Endothelial cell of umbilical vein (primary cell): ENCODE measurements at places on chromosomes 5 and 9. TPM values are rescaled to one million over a fixed set of nuclear protein-coding genes. Genes with fewer than 3 reads are reported as not detected.
A peak's percentile ranks its signal among the peaks of the same experiment; 100 is the strongest.

DNA sequence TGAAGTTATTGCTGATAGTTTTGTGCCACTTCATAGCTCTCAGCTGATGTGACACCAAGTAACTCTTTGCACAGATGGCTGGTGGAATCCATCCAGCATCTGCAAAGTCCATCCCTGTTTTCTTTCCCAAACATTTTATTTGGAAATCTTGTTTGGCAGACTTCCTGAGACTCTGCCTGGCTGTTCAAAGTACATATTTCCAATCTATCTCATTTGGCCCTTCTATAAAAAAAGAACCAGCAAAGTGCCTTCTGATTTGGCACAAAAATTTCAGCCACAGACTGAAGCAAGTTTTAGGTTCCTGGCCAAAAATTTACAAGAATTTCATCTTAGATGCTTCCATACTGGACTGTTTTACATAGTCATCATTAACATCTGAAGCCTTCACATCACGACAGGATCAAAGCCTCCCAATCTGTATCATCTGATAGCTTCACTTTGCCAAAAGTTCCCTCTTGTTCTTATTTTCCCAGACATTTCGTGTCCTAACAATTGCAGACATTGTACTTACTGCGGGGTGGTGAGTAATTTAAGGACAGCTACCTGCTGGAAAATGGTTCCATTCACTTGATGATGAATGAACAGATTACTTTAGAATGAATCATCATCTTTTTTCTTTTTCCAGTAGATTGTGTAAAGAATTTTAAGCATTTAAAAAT is 377.3 kb downstream of the KIAA0825 start:
- DNase-seq: no peak

DNA sequence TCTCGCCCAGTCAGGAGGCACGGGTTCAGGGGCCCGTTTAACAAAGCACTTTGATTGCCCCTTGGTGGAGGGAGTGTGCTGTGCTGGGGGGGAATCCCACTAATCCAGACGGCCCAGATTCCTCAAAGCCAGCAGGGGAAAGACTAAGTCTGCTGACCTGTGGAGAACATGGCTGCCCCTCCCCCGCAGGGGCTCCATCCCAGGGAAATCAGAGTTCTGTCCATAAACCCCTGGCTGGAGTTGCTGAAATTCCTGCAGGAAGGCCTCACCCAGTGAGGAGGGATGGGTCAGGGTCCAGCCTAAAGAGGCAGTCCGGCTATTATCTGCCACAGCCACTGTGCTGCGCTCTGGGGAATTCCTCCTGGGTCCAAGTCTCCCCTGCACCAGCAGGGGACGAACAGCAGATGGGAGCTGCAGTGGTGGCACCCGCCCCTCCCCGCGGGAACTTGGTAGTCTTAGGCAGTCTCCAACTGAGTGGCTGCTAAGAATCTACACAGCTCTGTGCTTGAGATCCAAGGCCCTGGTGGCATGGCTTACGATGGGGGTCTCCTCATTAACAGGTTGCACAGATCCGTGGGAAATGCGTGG is 174.0 kb upstream of the DAB2 start:
- no peak for DNase-seq

Gene ATP10B
- not detected in 2 replicates for total RNA-seq

- peak; percentile 47 for DNase-seq
Measured at GRCh38 chr5:181217111-181217802, 5.8 kb upstream of the TRIM41 start.

Gene ORM1
- total RNA-seq: not detected in 2 replicates

Gene FXN
- 17.1 and 21.2 TPM in 2 replicates for total RNA-seq

Gene SAXO1
- total RNA-seq: not detected in 2 replicates

GRCh38 chr9:89528131-89528530 is 30.2 kb upstream of the SEMA4D start:
- DNase-seq: no peak

GRCh38 chr5:78527054-78527859 is 121.3 kb downstream of the LHFPL2 start:
- DNase-seq: peak; percentile 99

GRCh38 chr9:93288891-93289883 is 105.2 kb downstream of the WNK2 start:
- DNase-seq: no peak

Gene PTGER4
- total RNA-seq: 22.5 and 23.6 TPM in 2 replicates

Gene FASTKD3
- total RNA-seq: 8.7 and 9.6 TPM in 2 replicates

Gene CYLC2
- not detected in 2 replicates for total RNA-seq

DNA sequence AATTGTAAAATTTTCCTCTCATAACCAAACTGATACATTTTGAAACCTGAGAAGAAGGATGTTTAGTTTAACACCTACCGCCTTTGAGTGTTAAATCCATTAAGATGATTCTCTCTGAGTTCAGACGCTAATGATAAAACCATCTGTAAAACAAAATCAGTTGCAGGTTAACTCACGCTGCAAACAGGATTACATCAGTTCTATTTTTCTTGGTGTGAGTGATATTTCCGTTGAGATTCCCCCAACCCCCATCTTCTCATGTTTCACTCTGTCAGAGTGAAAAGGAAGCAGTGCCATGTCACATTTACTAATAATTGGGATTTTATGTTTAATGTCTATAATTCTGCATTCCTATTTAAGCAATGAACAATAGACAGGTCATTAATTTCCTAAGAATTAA is 146.5 kb downstream of the FANCC start:
- peak; percentile 84 for DNase-seq

- no peak for DNase-seq
Measured at GRCh38 chr9:70049236-70049635, 5.6 kb downstream of the MAMDC2 start.

GRCh38 chr9:16121601-16122286 is 568.9 kb downstream of the CCDC171 start:
- DNase-seq: no peak

- peak; percentile 84 for DNase-seq
Measured at GRCh38 chr5:95960667-95961616, 709 bp downstream of the ELL2 start.

- DNase-seq: no peak
Measured at GRCh38 chr5:102918986-102919610, 164.0 kb downstream of the PAM start.

Gene IL7R
- total RNA-seq: 1.2 TPM in 2 replicates

GRCh38 chr9:104682642-104683041 is 11.7 kb upstream of the OR13D1 start:
- DNase-seq: peak; percentile 60

- peak; percentile 57 for DNase-seq
Measured at GRCh38 chr5:120388016-120388781, 75.9 kb upstream of the PRR16 start.

DNA sequence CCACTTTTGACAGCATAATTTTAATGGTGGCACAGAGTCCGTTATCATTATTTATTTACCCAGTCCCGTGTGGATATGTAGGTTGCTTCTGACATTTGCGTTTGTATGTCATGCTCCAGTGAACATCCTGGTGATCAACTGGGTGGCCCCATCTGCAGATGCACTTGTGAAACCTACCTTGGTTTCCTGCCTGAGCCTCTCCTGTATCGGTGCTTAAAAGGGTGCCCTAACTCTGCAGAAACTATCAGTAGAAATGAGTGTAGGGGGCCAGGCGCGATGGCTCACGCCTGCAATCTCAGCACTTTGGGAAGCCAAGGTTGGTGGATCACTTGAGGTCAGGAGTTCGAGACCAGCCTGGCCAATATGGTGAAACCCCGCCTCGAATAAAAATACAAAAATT is 92.1 kb upstream of the IER5L start:
- no peak for DNase-seq

Gene GRXCR2
- not detected in 2 replicates for total RNA-seq

Gene CNTRL
- 21.8 and 22.0 TPM in 2 replicates for total RNA-seq

DNA sequence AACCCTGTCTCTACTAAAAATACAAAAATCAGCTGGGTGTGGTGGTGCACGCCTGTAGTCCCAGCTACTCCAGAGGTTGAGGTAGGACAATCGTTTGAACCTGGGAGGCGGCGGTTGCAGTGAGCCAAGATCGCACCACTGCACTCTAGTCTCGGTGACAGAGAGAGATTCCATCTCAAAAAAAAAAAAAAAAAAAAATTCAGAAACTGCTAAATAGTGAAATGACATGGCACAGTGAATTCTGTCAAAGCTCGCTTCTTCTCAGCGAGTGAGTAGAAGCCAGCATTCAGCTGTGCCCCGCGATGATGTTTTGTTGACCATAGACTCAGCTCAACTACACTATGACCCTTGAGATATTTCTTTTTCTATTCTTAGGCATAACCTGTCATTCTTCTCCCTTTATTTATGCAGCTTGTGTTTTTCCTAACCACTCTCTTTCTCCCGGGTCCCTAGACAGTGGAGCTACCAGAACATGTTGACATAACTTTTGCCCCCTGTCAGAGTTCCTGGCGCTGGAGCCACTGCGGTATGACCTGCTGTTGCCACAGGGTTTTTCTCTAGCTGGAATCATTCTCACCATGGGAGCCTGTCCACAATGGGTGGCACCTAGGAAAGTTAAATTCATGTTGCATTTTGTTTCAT is 13.5 kb upstream of the IQGAP2 start:
- DNase-seq: no peak

Gene LRRC19
- total RNA-seq: not detected in 2 replicates

DNA sequence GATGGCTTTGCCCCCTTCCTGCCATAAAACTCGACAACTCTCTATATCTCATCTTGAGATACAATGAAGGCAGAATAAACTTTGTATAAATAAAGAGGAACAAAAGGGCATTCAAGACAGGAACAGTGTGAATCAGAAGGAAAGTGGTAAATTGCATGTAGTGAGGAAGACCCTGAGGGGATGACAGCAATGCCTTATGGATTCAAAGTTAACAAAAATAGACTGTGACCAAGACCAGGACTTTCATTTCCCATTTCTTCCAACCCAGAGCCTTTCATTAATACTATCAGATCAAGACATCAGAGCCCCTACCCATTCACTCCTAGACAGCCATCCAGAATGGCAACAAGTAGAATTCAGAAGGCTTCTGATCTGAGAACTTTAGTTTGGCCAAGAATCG is 46.4 kb upstream of the ZNF462 start:
- DNase-seq: no peak

Gene CMYA5
- 0.09 and 0.20 TPM in 2 replicates for total RNA-seq

DNA sequence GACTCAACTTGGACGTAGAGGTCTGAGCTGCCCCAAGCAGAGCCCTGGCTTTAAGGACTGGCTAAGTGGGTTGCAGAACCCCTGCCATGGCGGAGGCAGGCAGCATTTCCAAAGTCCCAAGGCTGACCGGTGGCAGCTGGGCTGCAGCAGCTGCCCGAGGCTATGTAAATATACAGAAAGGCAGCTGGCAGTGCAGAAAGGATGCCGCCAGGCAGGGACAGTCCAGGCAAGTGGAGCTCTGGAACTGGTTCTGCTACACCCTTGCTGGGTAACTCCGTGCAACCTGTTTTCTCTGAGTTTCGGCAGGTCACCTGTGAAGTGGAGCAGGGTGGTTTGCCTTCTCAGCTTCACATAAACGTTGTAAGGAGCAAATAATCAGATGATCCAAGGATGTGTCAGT is 46.0 kb downstream of the SHB start:
- DNase-seq: no peak

Gene GLRA1
- total RNA-seq: not detected in 2 replicates

GRCh38 chr5:172173564-172174153 is 14.4 kb downstream of the STK10 start:
- DNase-seq: no peak

DNA sequence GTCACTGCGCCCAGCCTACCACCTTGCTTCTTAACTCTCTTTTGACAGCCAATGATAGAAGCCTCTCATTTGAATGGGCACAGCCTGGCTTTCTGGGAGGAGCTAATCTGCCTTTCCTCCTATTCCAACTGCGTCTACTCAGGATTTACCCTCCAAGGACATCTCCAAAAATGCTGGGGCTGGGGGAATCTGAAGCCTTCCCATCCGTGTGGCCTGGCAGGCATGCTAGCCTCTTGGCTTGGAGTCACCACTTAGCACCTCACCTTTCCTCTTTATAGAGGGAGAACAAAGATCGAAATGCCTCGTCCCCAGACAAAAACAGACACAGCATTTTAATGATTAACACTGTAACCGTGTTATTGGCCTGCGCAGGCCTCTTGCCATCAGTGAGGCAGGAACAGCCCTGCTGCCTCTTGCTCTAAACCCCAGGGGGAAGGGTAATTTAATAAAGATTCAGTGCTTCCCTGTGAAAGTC is 108.2 kb upstream of the KLF4 start:
- DNase-seq: no peak

Gene TXNDC8
- not detected in 2 replicates for total RNA-seq

GRCh38 chr5:131416729-131417128 is 152.9 kb downstream of the CDC42SE2 start:
- DNase-seq: no peak

- no peak for DNase-seq
Measured at GRCh38 chr5:135400866-135401265, 1.8 kb upstream of the MACROH2A1 start.

- DNase-seq: no peak
Measured at GRCh38 chr5:6788439-6788838, 75.2 kb downstream of the TENT4A start.

GRCh38 chr9:34375901-34376595 is 650 bp downstream of the MYORG start:
- DNase-seq: peak; percentile 42

DNA sequence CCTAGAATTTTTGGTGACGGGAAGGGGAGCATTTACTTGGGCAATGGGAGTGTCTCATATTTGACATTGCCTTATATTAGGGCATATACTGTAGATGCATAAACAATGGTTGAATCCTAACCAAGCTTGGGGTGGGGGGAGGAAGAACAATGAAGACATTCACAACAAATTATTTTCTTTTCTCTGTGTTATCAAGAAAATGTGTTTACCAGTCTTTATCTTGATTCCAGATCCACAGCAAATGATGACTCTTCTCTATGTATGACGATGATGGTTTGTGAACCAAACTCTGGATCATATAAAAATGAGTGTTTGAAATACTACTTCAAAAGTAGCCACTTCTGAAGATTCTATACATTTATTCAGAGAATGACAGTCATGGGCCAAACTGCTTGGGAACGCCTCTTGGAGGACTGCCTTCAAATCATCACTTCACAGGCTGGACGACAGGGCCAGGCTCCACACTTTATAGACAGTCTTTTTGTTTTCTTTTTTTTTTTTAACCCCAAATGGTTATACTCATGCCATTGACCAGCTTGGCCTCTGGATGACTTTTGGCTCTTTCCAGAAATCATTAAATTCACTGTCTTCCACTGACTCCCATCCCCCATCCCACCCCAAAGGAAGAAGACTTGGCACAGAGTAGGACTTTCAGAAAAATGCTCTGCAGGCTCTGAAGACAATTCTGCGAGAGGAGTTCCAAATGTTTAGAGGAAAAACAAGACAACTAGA is 123.8 kb upstream of the LIFR start:
- no peak for DNase-seq

Gene SURF4
- total RNA-seq: 216 and 230 TPM in 2 replicates

- DNase-seq: no peak
Measured at GRCh38 chr5:10478436-10478835, 36.8 kb downstream of the ROPN1L start.

- DNase-seq: no peak
Measured at GRCh38 chr9:36956908-36957307, 77.2 kb downstream of the PAX5 start.
